ENCODE measurements at places on chromosomes 12 and 14.

GRCh38 chr12:11761869-11762567 lies 112.5 kb downstream of the ETV6 start:
- DNase-seq = no peak

DNA sequence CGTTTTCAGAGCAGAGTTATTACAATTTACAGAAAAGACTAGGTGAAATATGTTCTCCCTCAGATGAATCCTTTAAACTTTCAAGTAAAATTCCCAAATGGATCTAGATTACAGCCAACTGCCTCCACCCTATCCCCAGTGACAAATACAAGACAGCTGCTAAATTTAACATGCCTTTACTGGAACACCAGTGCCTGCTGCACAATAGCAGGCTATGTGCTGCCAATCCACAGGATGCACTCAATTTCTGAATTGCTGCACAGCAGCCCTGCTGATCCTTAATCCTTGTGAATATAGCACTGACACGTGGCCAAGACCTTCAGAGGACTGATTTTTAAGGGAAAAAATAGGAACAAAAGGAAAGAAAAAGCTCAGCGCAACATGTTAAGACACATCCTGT lies 128.9 kb downstream of the CCER1 start:
- no peak for DNase-seq

DNA sequence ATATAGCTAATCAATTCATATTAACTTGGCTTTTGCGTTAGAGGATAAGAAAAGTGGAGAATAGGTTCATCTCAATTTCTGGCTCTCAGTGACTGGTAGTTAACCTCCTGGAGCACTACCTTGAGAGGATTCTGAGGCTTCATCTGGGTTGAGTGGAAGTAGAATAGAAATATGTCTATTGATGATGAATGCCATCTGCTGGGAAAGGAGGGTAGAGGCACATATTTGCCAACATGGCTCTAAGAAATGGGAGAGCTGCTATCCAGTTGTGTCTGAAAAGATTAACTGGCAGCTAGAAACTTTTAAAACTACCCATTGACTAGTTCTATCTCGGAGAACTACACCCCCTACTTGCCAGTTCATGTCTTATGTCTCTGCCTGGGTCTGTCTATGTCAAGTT lies 530.1 kb downstream of the NRXN3 start:
- DNase-seq = no peak

GRCh38 chr12:93060666-93061472 lies 131.8 kb upstream of the EEA1 start:
- DNase-seq = no peak

GRCh38 chr12:125492354-125493270 lies 427.4 kb downstream of the AACS start:
- DNase-seq = no peak

DNA sequence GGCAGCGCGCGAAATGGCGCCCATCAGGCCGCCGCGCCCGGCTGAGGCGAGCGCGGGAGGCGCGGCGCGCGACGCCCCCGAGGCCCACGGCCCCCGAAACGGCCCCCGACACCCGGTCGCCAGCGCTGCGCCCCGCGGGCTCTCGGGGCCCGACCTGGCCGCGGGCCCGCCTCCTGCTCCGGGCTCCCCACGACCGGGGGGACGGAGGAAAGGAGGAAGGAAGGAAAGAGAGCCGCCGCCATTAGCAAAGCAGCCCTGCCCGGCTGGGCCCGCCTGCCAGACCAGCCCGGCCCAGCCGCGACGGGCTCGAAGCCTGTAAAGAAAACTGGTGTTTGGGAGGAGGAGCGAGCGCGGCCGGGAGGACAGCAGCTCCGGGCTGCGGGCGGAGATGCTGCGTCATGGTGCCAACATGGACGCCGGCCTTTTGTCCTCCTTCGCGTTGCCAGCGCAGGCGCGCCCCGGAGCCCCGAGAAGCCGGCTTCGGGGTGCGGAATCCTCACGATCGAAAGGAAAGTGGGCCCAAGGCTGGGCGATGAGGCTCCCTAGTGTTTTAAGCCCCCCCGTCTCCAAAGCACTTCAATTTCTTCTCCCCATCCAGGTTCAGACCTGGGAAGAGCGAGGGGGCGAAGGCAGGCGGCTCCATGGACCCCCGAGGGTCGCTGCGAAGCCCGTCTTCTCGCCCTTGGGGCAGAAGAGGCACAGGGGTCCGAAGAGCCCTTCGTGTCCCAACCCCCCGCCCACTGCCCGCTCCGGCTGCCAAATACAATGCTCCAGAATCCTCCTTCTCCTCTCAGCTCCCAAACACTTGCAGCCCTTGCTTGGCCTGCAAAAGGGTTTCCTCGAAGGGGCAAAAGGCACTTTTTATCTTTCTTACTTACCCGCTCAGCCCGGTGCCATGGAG lies 2.9 kb upstream of the SETD1B start:
- peak; percentile 90 for DNase-seq

- no peak for DNase-seq
These were observed 31.1 kb upstream of the SMOC1 start for GRCh38 chr14:69848156-69848555.

- DNase-seq = no peak
These were observed 73.0 kb downstream of the RMST start for GRCh38 chr12:97535582-97535981.

GRCh38 chr12:58301038-58301729 lies 359.8 kb downstream of the ATP23 start:
- DNase-seq = no peak

DNA sequence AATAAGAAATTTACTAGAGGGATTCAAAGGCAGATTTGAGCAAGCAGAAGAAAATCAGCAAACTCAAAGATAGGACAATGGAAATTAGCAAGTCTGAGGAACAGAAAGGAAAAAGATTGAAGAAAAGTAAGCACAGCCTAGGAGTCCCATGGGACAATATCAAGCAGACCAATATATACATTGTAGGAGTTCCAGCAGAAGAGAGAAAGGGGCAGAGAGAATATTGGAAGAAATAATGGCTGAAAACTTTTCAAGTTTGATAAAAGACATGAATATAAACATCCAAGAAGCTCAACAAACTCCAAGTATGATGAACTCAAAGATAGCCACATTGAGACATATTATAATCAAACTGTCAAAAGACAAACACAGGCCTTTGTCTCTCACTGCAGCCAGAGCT lies 25.2 kb downstream of the ATP23 start:
- no peak for DNase-seq

GRCh38 chr14:49641697-49642129 lies 6.7 kb upstream of the DNAAF2 start:
- DNase-seq = no peak

DNA sequence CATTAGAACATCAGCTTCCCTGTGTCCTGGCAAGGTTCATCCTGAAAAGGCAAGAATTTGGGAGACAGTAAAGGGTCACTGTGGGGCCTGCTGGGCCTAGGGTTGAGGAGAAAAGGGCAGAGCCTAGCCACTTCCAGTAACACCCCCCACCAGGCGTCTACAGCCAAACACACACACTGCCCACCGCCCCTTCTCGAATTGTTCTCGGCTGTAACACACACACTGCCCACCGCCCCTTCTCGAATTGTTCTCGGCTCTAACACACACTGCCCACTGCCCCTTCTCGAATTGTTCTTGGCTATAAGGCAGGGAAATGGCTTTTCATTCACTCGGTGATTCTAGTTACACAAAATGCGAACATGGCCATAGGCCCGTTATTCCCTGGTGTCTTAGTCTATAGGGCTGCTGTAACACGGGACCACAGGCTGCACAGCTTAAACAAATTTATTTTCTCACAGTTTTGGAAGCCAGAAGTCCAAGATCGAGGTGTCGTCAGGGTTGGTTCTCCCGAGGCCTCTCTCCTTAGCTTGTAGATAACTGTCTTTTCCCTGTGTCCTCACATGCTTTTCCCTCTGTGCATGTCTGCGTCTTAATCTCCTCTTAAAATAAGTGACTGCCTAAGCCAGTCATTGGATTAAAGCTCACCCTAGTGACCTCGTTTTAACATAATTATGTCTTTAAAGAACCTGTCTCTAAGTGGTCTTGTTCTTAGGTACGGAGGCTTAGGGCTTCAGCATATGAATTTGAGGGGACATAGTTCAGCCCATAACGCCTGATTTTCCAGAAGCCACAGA lies 171.0 kb downstream of the ADGRD1 start:
- DNase-seq = no peak

DNA sequence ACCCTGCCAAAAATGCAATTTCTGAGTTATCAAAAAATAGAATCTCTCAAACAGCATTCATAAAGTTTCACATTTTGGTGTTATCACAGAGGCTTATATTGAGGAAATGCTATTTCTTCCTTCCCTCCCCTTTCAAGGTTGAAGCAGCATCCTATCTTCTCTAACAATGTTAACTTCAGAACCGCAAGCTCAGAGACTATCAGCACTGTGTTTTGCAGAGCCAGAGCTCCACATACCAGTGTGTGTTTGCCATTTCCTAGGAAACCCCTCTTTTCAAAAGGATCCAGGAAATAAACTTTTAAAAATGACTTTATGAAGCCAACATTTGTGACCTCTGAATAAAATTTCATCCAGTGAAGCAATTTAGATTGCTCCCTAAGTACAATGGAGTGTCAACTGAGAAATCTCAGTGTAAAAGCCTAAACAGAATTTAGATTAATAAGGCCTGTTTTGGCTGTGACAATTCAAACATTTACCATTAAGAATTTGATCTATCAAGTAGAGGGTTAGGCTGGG lies 332.6 kb downstream of the NOVA1 start:
- no peak for DNase-seq

DNA sequence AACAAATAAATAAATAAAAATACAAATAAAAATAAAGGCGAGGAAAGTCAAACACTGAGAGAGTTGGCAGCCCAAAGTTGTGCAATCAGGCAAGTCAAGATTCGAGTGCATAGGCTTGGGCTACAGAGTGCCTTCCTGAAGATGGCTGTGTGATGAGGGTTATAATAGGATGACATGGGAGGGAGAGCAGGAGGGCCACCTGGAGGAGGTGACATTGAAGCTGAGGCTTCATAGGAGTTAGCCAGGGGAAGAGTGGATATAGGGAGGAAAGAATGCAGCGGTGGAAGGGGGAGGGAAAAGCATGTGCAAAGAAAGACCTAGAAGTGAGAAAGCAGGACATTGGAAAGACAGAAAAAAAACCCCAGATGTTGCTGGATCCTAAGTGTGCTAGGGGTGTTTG lies 53.1 kb downstream of the YEATS4 start:
- DNase-seq = no peak

- no peak for DNase-seq
These were observed 113.8 kb downstream of the BCL11B start for GRCh38 chr14:99158150-99158549.

GRCh38 chr14:54480830-54481562 lies 7.8 kb downstream of the GMFB start:
- no peak for DNase-seq

DNA sequence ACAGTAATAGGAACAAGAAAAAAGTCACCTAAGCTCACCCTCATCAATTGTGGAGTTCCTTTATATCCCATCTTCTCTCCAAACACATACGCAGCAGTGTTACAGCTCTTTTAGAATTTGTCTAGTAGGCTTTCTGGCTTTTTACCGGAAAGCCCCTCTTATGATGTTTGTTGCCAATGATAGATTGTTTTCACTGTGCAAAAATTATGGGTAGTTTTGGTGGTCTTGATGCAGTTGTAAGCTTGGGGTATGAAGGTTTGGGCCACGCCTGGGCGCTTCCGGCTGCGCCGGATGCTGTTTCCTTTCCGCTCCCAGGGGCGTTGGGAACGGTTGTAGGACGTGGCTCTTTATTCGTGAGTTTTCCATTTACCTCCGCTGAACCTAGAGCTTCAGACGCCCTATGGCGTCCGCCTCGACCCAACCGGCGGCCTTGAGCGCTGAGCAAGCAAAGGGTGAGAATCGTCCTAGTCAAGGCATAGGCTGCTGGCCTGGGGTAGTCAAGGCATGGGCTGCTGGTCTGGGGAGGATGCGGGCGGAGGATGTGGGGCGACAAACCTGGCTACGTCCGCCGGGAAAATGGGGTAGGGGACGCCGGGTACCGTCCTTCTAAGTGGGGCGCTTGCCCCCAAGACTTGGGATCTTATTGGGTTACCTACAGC lies at the start of the genes C12orf57 and RNU7-1:
C12orf57 (plus strand) TSS at position 301 of the 659 bp plus-strand sequence; CDS start at position 401, 100 bp downstream.
RNU7-1 (plus strand) TSS at position 95 of the 659 bp plus-strand sequence.
- no peak for DNase-seq

GRCh38 chr12:75048767-75049166 lies 160.9 kb downstream of the KCNC2 start:
- DNase-seq = no peak

- no peak for DNase-seq
These were observed 10.9 kb downstream of the SYNDIG1L start for GRCh38 chr14:74415115-74415437.

- DNase-seq = no peak
These were observed 356.9 kb downstream of the MED13L start for GRCh38 chr12:115920395-115921183.

DNA sequence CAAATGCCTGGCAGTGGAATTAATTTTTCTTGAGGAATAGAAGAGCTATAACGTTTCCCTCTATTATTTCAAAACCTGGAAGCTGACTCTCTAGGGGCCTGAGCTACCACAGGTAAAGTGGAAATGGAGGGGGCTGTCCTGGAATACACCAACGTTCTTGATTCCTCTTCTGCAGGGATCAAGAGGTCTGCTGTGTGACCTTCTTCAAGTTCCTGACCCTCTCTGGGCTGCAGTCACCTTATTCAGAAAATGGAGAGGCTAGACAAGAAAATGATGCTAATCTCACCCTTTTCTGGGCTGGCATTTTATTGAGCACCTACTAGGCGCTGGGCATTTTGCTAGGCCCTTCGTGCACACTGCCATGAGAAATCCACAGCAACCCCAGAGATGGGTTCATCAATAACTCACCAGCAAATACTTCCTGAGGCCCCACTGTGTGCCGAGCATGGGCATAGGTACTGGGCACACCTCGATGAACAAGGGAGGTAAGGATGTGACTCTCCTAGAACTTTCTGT lies 55.2 kb upstream of the DLK1 start:
- no peak for DNase-seq

DNA sequence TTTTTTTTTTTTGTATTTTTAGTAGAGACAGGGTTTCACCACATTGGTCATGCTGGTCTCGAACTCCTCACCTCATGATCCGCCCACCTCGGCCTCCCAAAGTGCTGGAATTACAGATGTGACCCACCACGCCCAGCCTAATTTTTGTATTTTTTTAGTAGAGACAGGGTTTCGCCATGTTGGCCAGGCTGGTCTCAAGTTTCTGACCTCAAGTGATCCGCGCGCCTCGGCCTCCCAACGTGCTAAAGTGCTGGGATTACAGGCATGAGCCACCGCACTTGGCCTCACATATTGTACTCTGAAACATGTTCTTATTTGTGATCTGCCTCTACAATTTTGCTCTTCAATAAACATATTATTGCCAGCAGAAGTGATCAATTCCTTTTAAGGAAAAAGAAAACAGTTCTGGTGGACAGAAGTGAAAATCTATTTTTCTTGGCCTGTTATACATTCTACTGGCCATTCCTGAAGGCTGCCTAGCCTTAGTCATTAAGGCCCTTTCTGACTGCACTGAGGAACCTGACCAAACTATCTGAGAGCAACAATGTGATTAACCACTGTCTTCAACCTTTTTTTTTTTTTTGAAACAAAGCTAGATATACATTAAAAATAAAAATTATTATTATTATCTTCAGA lies 36.1 kb downstream of the SNX6 start:
- DNase-seq = no peak

DNA sequence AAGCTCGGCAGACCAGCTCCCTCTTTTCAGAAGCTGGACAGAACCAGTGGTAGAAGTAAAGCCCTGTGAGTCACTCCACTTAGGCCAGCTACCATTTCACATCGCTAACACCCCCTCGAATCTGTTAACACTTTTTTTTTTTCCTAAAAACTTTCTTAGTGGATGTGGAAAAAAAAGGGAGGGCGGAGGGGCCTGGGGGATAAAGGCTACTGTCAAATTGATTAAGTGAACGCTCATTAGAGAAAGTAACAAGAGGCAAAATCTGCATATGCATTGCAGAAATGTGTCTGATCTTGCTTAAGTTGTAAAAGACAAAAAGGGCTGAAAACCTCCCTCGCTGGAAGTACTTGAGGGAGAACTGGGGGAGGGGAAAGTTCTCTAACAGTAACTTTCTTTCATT lies 86.6 kb upstream of the OTX2 start:
- no peak for DNase-seq

All from hematopoietic multipotent progenitor cell treated with erythropoietin and hydrocortisone succinate and interleukin-3 and kit ligand, for 17 days (in vitro differentiated cells).